Suppressor macrophage treated with lipopolysaccharide for 1 hour (primary cell): ENCODE measurements at places on chromosomes 5 and 9.

DNA sequence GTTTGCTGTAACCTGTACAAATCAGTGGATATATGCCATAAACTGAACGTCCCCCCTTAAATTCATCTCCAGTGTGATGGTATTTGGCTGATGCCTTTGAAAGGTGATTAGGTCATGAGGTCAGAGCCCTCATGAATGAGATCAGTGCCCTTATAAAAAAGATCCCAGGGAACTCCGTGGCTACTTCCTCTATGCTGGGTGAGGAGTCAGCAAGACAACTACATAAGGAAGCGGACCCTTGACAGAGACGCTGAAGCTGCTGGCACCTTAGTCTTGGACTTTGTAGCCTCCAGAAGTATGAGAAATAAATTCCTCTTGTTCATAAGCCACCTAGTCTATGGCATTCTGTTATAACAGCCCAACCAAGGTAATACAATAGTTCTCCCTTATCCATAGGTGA is 215.1 kb upstream of the ZNF608 start:
- DNase-seq = peak; percentile 85

DNA sequence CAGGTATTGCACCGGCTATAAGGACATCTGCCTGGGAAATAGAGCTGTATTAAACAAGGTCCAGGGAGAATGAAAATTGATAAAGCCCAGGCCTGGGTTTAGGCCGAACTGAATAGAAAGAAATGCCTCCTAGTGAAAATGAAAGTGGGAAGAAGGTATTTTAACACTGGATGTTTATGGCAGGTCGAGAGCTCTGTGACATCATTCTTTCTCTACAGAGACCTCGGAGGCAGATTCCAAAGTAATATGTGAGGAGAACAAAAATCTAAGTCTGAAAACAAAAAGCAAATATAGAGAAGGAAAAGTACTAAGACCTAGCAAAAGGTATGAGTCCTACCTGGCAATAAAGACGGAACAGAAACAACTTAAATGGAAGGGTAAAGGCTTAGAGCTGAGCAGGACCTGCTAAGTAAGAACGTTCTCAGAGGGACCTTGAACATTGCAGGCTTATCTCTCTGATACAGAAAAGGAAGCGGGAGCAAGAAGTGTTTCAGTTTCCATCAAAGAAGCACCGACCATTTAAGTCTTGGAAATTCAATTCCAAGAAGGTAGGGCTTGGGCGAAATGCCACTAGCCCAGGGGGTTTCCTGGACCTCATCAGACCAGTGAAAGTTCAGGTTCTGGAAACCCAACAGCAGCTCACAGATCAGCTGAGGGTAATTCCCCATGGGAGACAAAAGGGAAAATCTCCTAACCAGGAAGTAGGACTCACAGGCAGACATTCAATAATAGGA is 80.0 kb downstream of the SUSD1 start:
- DNase-seq = peak; percentile 82

DNA sequence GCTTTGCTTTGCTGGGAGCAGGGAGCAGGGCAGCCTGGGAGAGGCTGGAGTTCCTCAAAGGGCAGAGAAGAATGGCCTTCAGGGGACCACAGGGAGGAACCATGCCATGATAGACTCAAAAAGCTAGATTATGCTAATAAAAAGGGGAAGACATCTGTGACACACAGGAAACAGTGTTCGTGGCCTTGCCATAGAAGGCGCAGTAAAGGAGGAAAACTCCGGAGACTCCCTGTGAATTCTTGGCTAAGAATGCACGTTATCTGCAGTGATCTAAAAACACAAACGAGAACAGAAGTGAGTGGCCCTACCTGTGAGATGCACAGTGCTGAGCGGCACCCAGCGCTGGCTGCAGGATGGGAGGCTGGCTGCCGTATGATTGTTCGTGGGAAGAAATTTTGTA is 15.9 kb upstream of the LTC4S start:
- DNase-seq = peak; percentile 80

DNA sequence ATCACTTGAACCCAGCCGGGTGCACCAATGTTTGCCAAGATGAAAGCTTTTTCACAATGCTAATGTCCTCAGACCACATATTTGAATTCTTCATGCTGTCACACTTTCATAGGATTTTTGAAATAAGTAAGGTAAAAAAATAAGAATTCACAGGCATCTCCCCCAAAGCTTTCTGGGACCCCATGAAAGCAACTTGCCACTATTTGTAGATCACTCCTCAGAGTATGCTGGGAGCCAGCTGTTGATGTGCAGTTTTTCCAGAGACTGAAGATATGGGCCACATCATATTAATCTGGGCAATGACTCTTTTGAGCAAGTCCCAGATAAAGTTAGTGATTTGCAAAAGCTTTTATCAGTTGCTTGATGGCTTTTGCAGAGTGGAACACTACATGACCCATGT is 507.9 kb downstream of the RASEF start:
- DNase-seq = no peak

DNA sequence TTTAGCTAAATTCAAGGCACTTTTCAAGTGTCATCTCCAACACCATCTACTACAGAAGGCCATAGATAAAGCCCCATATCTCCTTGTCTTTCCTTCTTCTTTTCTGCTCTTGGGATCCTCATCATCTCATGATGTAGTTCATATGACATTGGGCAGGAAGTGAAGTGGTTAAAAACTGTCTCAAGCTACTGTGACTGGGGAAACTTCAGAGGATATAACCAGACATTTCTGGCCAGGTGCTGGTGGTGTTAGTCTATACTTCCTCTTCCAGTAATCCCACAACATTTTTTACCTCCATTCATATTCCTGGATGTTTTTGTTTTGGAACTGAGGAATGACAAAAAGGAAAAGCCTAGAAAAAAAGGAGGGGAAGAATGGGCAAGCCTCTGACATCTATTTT is 188.7 kb downstream of the LURAP1L start:
- DNase-seq = no peak

DNA sequence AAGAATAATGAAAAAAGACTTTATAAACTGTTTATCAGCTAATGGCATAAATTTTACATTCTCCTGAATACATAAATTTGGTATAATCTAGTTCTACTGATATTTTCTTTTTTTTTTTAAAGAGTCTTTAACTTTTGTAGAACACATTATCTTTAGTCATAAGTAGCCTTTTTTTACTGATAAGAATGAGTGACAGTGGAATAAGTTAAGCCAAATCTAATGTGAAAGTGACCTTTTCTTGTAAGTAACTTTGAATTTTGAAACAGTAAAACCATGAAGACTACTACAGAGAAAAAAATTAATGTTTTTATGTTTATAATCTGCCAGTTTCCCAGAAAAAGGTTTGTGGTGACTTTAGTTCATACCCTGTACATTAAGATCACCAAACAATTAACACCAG is 13.7 kb downstream of the CEP78 start:
- DNase-seq = no peak

DNA sequence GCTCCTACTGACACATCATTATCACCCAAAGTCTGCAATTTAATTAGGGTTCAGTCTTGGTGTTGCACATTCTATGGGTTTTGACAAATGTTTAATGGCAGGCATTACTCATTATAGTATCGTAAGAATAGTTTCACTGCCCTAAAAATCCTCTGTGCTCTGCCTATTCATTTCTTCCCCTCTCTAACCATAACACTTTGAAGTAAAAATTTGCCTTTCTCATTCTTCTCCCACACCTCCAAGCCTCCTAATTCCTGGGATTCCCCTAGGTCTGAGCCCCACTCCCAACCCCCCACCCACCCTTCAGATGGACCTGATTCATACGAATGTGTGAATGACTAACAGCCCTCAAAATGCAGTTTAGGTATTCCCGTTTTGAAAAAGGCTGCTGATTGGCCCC is 18.4 kb downstream of the ENC1 start:
- DNase-seq = no peak

DNA sequence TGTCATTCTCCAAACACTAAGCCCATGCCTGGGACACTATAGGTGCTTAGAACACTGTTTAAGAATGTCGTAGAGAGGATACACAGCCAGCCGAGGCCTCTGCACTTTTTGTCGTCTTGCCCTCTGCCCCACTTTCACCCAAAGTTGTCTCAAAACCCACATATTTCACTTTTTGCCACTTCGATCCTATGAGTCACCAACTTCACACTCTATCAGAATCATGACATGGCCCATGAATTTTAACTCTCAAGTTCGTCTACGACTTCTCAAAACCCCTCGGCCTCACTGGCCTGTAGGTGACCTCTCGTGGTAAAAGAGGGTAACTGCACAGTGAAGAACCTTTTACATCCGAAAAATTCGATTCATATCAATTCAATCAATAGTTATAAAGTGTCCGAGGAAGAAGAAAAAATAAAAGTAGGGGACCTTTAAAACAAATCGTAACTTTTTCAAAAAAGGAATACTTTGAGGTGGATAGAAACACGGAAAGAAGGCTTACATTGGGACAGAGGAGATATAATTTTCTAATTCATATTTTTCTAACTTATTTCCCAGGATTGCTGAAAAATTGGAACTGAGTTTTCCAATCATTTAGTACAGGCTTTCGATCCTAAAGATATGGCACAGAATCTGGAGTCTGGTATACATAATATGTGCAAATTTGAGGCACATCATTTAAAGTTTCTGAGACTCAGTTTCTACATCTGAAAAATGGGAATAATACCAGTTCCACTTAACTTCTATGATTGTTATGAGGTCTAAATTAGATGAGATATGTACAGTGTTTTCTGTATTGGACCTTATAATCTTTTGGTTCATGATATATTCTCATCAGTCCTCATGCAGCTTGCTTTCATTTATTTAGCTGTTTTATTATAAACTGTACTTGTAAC is 122.6 kb downstream of the APBA1 start:
- DNase-seq = peak; percentile 31

GRCh38 chr9:512555-513272 is 298.0 kb downstream of the DOCK8 start:
- no peak for DNase-seq

GRCh38 chr5:181054871-181055459 is 14.9 kb downstream of the BTNL9 start:
- no peak for DNase-seq

GRCh38 chr5:1564824-1565736 is 41.3 kb upstream of the LPCAT1 start:
- DNase-seq = no peak

DNA sequence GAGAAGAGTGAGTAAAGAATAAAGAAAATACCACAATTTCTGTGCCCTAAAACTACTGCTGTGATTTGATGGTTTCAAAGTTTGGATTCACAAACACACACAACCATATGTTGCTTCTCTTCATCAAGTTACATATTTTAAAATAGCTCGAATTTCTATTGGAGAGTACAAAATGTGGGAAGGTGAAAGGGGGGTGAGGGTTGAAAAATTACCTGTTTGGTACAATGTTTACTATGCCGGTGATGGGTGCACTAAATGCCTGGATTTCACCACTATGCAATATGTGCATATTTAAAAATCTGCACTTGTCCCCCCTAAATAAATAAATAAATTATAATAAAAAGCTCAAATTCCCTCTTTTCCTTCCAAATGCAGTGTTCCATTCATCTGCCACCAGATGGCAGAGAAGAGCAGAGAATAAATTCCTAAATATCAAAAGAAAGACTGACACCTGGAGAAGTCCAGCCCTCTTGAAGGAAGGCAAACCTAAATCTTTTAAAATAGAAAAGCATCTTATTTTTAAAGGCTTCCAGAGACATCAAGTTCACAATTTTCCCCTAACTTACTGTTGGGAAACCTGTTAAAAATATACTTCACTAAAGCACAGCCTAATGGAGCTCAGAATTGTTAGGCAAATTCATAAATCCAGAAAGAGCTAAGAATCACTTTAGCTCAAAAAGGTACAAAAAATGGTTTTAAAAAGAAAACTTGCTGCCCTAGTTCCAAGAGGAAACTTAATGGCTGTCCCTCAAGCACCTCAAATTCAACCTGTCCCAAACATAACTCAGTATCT is 24.8 kb upstream of the HNRNPA0 start:
- DNase-seq = peak; percentile 57

DNA sequence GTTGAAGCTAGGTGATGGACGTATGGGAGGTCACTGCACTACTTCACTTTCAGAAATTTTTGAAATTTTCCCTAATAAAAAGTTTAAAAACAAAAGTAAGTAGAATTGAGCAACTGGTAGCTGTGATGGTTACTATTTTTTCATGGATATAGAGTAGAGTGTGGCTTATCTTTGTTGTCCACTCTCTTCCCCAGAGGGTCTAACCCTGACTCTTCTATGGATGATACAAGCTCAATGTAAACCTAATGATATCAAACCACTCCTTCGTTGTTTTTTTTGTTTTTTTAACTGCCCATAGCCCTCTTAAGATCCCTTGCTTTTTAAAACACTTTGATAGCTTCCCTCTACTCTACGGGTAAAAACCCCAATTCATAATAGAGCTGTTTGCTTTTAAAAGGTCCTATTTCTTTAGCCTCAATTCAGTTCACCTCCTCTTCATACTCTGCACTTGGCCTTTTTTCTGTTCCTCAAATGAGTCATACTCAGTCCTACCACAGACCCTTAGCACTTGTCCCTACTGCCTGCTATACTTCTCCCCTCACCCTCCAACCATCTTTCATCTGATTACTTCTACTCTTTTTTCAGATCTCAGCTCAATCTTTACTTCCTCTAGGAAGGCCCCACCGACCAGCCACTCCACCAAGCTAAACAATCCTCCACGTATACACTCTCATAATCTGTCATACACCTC is 2.6 kb downstream of the HDAC3 start:
- peak; percentile 36 for DNase-seq

- DNase-seq = no peak
Observed at GRCh38 chr5:83006683-83007283, 70.4 kb downstream of the TMEM167A start.

DNA sequence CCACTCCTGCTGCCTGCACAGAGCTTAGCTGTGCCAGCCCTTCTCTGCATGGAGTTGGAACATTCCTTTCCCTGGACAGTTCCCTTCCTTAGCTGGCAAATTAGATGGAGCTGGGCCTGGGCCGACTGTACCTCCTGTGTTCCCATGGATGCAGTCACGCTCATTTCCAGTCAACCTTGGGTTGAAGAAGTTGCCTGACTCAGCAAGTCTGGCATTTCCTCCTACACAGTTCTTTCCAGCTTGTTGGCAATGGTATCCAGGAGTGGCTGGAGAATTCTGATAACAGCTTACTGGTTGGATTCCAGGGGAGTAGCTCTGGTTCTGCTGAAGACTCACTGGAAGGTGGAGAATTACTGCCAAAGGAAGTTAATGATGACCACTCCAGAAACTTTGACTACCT is 9.2 kb upstream of the TAF1L start:
- no peak for DNase-seq

DNA sequence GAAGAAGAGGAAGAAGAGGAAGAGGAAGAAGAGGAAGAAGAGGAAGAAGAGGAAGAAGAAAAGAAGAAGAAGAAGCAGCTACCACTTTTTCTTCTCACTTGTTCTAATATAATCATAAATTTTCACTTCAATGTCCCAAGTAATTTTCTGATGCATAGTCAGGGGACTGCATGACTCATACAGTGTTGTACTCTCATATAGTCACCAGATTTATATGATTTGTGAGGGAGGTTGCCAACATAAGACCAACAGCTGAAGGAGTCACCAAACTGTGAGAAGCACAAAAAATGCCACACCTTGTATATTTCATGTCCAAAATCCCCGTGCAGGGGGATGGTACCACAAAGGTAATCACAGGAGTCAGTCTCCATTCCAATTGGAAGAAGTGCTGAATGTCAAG is 32.7 kb upstream of the DMRTA1 start:
- DNase-seq = peak; percentile 20
